GDM1 (cell line): ENCODE measurements at places on chromosomes 3 and 15.

GRCh38 chr15:57017024-57017423 is 98.6 kb downstream of the TCF12 start:
- DNase-seq, result no peak

DNA sequence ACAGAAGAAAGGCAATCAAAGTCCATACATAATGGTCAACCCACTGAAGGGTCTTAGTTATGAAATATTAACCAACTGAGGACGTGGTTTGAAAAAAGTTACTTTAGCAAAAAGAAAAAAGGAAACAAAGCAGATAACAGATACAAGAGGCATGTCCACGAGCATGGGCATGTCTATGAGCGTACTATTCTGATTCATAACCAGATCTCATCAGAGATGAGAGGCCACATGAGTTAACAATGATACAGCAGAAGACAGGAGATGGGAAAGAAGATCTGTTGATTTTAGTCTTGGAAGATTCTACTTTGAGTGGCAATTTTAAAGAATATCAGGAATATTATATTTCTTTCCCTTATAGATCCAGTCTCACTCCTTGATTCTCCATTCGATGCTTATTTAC is 262.9 kb upstream of the SLITRK3 start:
- no peak for DNase-seq

DNA sequence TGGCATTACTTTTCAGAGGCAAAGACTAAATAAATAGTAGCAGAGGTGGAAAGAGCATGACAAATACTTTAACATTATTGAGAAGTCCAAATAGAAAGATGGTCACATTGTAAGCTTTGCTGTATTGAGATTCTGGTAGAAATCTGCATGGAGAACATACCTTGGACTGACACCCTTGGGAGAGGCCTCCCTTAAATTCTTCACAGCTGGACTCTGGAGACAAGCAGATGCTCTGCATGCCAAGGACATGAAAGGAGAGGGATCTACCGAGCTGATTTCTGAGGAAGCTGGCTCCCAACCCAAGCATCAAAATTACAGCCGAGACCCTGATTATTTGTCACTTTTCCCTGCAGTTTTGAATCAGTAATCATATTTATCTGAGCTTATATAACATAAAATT is 212.5 kb upstream of the COL8A1 start:
- no peak for DNase-seq

- DNase-seq, result no peak
Observed at GRCh38 chr3:131435000-131435399, 53.4 kb downstream of the NUDT16 start.

GRCh38 chr3:51311055-51311454 is 74.0 kb upstream of the MANF start:
- DNase-seq, result no peak

- DNase-seq, result no peak
Observed at GRCh38 chr3:7423995-7424394, 563.1 kb downstream of the GRM7 start.

- no peak for DNase-seq
Observed at GRCh38 chr3:104214937-104215336, 1151.8 kb upstream of the ALCAM start.

GRCh38 chr3:123448536-123449101 is at the start of gene ADCY5:
Gene ADCY5, minus strand, starts transcription at chr3:123449090. Its CDS starts 545 bp downstream, at chr3:123448545.
- no peak for DNase-seq

DNA sequence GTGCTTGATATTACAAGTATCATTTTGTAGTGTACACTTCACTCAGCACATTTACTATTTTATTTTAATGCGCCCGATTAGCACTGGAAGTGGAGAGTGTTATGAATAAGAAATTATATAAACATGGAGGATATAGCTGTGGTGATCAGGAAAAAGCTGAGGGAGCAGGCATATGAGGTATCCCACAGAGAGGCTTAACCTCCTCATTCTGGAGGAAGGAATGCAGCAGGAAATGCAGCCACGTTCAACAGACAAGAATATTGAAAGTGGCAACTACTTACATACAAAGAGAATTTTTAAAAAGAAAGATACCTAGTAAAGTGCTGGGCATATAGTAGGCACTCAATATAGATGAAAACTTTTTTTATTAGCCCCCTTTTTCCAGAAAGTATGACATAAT is 166.0 kb upstream of the SATB1 start:
- DNase-seq, result no peak

- DNase-seq, result no peak
Observed at GRCh38 chr3:60509471-60509870, 741.8 kb downstream of the FHIT start.

- DNase-seq, result no peak
Observed at GRCh38 chr3:97744289-97744688, 20.3 kb upstream of the ARL6 start.

GRCh38 chr15:92069308-92070250 is 216.1 kb downstream of the SLCO3A1 start:
- peak; percentile 33 for DNase-seq

DNA sequence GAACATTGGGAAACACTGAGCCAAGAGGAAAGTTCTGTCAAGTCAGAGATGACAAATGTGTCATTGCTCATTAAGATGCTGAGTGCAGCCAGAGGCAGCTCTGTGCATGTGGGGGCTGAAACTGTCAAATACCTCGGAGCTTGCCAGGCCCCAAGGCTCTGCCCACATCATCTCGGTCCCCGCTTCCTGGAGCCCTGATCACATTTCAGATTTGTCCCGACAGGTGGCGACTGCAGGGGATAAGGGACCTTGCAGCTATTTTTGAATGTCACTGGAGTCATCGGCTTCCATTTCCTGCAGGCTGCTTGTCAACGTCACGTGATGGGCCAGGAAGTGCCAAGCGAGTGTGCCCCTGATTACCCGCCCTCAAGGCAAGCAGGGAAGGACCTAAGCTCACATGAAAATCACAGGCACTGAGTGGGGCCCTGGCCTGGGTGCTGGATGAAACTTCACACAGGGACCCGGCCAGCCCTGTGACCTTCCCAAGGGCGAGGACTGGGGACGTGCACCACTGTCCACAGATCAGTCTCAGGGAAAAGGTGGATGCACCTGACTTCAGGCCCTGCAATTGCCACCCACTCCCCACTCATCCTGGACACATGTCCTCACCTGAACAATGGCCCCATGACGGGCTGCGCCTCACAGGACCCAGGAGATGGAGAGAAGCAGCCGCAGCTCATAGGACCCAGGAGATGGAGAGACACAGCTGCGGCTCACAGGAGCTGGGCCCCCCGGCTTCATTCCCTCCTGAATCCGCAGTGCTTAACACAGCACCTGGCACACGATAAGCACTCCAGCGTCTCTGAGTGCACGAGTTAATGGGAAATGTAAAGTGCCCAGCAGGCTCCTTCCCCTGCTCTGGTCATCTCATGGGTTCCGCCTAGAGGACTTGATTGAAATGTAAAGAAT is 73.4 kb downstream of the NUP210 start:
- no peak for DNase-seq
